ENCODE measurements at places on chromosomes 3 and 15.

- DNase-seq = no peak
These were observed 172.5 kb downstream of the MTHFS start for GRCh38 chr15:79724312-79724711.

- DNase-seq = no peak
These were observed 128.5 kb downstream of the CHSY1 start for GRCh38 chr15:101123222-101123910.

- peak; percentile 95 for DNase-seq
These were observed 25.9 kb downstream of the SMAD3 start for GRCh38 chr15:67091071-67091979.

DNA sequence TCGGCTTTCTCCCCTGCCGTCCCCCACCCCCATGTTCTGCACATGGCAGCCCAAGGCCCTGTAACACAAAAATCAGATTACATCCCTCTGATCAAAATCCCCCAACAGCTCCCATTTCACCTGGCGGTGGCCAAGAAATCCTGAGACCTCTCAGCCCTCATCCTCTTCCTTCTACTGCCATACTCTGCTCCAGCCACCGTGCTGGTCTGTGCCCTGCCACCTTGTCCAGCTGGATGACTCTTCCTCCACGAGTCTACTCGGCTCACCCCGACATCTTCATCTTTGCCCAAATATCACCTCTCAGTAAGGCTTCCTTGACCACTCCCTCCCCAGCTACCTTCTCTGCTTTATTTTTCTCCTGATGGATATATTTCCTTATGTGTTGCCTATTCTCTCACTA lies 3.1 kb downstream of the CCDC51 start:
- no peak for DNase-seq

- no peak for DNase-seq
These were observed 550 bp downstream of the CCDC9B start for GRCh38 chr15:40340038-40340739.

DNA sequence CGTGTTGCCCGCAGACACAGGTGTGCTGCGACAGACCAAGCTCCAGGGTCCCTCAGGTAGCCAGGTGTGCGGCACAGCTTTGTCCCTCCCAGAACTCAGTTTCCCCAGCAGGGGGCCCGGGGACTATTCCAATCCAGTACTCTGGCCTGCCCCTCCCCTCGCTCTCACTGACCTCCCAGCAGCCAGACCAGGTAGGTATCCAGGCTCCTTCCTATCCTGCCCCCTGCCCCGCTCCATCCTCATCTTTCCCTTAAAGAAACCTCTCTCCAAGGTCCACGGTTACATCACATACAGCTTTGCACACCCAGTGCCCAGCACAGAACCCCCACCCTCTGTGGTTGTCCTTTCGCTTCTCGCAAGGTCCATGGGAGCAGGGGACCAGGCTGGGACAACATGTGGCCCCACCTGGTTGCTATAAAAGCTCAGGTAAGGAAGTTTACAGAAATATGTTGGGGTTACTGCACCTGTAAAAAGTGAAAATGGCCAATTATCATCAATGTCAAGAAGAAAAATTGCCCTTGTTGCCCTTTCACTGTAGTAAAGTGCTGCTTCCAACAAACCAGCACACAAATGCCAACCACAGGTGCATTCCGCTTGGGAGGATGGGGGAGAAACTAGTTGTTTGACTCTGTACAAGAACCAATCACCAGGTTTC lies 7.3 kb upstream of the CYP11A1 start:
- no peak for DNase-seq

DNA sequence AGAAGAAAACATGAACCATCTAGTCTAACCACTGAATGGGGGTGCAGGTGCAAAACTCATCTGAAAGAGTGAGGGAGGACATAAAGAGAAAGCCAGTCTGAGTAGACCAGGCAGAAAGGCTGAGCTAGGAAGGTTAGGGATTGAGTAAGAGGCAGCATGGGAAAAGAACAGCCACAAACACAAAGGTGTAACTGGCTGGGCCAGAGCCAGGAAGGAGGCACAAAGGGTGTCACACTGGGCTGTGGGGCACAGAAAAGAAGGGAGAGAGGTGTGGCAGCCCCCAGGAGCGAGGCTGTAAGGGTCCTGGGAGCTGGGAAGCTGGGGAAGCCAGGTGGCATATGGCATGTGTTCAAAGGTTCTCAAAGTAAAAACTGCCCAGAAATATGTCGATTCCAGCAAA lies 18.7 kb downstream of the IGSF11 start:
- no peak for DNase-seq

- DNase-seq = peak; percentile 35
These were observed 89.7 kb downstream of the EEFSEC start for GRCh38 chr3:128242818-128243601.

DNA sequence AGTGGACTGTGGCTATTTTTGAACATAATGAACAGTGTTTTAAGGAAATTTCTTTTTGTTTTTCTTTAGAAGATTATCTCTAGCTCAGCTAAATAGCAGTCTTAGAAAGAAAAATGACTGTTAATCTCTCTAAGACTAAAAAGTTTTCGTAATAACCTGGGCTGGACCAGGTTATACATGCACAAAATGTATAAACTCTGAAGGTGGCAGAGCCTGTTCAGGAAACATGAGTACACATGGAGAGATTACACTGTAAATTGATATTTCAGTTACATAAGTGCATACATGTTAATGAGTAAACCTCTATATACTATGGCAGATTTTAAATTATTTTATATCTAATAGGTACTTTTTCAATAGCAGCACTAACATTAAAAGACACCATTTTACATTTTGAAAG lies 258.2 kb upstream of the CFAP20DC start:
- no peak for DNase-seq

GRCh38 chr3:172875039-172875438 lies 124.5 kb downstream of the ECT2 start:
- DNase-seq = no peak

- no peak for DNase-seq
These were observed 11.5 kb downstream of the RBPMS2 start for GRCh38 chr15:64763874-64764273.

DNA sequence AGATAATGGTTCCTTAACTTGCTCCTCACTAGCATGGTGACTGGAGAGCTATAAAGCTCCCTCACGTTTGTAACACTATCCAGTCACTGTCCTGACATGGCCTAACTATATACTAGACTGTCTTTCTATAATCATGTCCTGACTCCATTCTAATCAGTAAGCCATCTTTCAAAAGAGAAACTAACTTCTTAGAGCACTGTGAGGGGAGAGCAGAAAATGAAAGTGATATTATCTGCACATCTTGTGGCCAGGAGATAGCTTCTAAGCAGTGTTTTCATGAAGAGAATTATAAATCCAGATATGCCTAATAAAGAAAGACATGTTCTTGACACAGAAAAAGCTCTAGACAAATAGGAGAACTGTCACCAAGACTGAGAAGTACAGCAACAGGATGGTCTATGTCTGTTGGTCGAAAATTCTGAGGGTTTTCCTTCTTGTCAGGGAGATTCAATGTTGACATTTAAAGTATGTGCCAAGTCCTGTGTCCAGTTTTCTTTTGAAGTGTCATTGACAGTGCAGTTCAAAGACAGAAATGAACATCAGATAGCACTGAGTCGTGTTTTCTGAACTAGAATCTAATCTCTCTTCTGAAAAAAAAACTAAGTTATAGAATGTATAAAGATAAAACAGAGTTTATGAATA lies 230.6 kb upstream of the PEX5L start:
- peak; percentile 23 for DNase-seq

DNA sequence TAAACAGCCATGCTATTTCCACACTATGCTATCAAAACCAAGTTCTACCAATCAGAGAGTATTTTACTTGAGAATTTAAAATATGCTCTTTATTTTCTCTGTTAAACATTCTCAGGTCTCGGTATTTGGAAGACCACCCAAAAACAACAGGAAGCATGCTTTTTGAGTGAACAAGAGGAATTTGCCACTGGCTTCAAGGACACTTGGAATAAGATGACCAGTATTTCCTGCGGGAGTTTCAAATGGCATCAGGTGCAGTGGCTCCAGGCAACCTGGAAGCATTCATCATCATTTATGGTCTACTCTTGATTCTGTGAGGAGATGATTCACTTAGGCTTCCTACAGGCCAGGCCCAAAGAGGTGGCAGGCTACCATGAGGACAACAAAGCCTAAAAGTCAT lies 305.7 kb upstream of the ATP11B start:
- DNase-seq = no peak

GRCh38 chr3:46724424-46724823 lies 6.8 kb upstream of the PRSS50 start:
- peak; percentile 64 for DNase-seq

GRCh38 chr3:20648921-20649381 lies 462.9 kb upstream of the SGO1 start:
- DNase-seq = no peak

- DNase-seq = peak; percentile 3
These were observed 147.6 kb upstream of the HACD2 start for GRCh38 chr3:123732447-123732846.

DNA sequence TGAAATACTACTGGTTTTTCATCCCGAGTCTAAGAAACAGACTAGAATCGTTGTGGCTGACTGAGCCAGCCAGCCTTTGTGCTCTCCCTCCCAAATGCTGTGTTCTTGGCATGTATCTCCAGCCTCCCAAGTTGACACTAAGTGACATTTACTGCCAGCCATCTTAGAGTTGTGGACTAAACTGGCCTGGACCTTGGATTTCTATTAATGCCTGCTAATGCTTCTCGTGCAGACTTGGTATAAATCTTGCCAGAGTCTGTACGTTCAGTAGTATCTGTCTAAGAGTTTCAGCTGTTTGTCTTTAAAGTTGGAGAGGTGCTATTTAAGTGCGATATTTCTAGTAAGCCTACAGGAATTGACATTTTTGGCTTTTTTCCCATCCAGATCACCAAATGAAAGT lies 166.6 kb upstream of the BHLHE40 start:
- no peak for DNase-seq

- DNase-seq = no peak
These were observed 3.4 kb downstream of the GP9 start for GRCh38 chr3:129063841-129064482.

GRCh38 chr3:124784686-124785382 lies 54.6 kb downstream of the UMPS start:
- DNase-seq = peak; percentile 23

DNA sequence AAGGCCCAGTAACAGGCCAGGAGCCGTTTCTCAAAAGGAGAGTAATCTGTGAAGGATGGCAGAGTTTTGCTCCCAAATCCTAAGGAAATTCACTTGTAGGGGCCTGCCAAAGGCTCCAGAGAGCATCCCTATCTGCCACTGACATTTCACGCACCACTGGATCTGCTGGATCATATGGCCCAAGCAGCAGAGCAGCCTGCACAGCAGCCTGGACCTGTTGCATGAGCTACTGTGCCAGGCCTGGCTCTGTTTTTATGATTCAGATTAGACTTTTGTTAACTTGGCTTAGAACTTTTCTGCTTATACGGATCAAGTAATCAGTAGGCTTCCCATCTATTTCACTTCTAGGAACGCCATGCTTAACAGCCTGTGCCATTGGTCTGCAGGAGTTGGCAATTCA lies 70.7 kb downstream of the CHRD start:
- DNase-seq = no peak

DNA sequence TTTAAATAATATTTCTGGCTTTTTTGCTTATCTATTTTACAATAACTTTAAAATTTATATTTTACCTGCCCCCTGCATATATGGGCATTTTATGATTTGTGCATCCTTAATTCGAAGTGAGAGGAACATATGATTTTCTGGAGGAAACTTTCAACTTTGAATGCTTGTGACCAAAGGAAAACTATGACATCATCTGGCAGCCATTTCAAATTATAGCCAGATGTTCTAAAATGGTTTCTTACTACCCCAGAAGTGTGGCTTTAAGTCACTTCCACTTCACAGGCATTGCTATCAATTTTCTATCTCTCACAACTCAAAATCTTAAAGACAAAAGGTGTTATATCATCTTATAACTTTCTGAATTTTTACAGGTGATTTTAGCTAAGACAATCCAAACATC lies 508.8 kb downstream of the RBMS3 start:
- DNase-seq = no peak

GRCh38 chr15:43886558-43886957 lies 59.8 kb downstream of the WDR76 start:
- DNase-seq = no peak

GRCh38 chr3:108044699-108045098 lies 46.1 kb downstream of the CD47 start:
- DNase-seq = no peak

DNA sequence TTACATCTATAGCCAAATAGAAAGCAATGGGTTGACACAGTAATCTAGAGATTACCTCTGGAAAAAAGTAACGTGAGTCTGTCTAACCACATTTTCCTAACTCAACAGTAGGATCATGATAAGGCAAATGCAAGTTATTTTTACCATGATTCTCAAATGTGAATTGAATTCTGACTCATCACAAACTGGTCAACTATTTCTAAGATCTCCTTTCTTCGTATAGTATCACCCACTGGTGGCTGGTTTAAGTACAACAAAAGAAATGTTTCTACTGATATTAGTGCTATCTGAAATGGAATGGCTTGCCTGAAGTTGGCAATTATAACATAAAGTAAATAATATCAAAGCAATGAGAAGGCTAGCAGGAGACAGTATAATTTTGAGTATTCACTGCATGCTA lies 102.2 kb downstream of the ABI3BP start:
- peak; percentile 5 for DNase-seq

DNA sequence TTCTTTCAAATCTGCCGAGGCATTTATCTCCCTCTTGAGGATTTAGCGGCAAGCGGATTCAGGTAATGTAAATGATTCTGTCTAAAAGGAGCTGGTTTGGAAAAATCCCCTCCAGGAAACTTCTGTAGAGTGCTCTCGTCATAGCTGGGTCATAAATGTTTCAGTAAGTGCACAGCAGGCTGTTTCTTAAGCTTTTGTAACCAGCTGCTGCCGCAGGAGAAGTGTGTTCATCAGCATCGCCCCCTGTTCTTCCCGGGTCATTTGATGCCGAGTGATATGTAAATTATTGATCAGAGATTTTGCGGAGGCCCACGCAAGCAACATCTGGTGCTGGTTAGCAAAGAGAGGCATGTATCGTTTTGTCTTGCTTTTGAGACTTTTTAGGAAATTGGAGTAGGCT lies 53.1 kb downstream of the DNASE1L3 start:
- DNase-seq = no peak

DNA sequence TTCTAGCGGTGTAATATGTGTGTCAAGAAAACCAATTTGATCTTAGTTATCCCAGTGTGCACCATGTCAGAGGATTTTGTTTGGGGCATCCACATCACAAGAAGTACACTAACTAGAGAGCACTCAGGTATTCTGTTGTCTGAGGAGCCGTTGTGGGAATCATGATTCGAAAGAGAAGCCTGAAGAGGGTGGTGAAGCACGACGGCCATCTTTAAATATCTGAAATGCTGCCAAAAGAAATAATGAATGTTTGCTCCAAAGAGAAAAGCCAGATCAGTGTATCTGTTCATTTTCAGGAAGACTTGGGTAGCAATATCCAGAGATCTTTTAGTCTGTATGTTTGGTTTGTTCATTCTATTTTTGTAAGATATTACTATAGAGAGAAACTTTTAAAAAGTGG lies 180.7 kb downstream of the KLHL25 start:
- DNase-seq = no peak

Data from activated CD4-positive, alpha-beta T cell treated with anti-CD3 and anti-CD28 coated beads, Interleukin-2, amount 50 U/mL, for 16 hours (primary cell).